GM13977 (cell line): ENCODE measurements at places on chromosomes 16 and 17.

DNA sequence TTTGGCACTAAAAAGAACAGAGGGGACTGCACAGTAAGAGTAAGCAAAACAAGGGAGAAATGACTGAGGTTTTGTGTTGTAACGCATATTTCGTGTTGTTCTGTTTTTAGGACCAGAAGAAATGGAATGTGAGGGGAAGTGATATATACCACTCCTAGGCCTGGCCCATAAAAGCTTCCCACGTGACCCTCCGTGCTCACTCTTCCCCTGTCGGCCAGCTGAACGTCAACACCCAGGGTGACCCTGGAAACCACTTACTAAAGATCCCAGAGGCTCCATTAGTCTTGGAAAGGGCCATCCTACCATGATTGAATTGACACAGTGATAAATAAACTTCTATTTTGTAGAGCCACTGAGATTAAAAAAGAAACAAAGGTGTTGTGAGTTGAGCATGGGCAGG is 79.8 kb downstream of the HELZ start:
- no peak for DNase-seq

DNA sequence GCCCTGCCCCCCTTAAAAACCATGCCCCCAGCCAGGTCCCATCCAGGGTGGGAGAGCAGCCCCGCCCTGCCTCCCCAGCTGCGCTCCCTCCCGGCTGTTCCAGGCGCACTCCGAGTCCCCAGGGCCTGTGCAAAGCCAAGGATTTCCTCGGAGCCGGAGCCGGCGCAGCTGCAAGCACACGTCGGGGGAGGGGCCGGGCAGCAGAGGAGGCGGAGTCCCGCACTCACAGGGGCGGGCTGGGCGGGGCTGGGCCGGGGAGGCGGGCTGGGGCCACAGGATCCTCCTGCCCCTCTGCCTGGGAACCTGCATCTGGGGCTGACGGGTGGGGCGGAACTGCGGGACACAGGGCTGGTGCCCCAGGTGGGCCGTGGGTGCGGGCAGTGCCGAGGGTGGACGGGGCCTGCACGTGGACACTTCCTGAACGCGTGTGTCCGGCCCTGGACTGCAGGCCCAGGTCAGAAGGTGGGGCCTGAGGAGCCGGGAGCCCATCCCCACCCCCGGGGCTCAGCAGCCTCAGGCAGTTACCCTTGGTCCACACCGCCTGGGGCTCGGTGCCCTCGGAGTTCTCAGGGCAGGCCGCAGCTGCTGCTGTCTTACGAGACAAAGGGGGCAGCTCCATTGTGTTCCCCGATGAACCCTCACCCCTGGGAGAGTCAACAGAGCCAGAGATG is 24.0 kb upstream of the SSTR5 start:
- no peak for DNase-seq

DNA sequence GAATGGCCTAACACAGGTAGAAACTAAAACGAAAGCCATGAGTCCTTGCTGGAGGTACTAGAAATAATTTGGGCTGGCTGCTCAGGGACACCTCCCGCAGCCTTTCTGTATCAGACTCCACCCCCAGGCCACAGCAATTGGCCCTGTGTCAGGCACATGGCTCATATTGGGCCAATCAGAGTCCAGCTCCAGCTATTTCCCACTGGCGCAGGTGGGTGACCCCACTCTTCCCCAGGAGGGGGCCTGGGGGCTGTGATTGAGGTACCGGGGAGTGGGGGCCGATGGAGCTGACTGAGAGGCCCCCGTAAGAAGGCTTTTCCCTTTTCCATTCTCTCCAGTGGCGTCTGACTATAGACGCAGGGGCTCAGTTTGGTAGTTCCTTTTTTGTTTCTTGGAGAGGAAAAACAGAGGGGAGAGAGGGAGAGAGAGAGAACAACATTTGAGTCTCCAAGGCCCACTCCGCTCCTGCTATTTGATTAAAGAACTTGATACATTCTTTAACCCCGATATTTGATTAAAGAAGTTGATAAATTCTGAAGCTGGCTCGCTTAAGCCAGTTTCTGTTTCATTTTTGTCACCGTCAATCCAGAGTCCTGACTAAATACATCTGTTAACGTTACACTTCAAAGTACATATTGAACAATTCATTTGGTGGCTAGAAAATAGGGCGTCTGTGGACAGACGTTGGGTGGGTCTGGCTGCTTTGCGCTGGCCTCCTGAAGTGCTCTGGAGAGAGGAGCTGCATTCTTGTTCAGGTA is 26.3 kb downstream of the FOXL1 start:
- DNase-seq: peak; percentile 52

GRCh38 chr17:499951-500461 is 147.4 kb upstream of the RPH3AL start:
- no peak for DNase-seq

DNA sequence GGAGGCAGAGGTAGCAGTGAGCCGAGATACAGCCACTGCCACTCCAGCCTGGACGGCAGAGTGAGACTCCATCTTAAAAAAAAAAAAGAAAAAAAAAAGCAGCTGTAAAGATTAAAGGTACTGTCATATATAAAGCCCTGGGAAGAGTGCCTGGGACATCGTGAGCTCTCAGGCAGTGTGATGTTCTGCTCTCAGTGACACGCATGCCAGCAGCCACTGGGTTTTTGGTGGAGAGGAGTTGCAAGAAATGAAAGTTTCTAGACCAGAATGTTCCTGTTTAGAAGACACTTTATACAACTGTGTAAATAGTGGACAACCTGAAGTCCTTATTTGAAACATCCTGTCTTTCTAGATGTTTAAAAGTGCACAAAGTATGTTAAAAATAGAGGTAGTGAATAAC is 213.2 kb downstream of the IRF8 start:
- DNase-seq: no peak

GRCh38 chr16:70395345-70395901 is 43.5 kb downstream of the ST3GAL2 start:
- DNase-seq: peak; percentile 78

DNA sequence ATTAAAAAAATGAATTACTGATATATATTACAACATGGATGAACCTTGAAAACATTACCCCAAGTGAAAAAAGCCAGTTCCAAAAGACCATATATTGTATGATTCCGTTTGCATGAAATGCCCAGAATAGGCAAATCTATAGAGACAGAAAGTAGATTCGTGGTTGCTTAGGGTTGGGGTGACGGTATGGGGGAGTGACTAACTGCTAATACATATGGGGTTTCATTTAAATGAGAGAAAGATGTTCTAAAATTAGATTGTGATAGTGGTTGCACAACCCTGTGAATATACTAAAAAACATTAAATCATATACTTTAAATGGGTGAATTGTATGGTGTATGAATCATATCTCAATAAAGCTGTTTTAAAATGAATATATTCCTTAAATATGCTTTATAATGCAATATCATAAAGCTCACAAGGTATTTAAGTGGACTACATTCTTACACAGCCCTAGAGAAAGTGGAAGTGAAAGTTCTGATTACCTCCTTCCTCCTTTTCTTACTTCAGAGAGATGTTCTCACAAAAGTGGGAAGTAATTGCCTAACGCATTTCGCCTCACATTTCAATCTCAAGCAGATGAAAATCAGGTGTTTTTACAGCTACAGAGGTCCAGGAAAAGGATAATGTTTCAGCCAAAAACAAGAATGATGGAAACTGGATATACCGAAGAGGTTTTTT is 142.7 kb upstream of the GNAO1 start:
- peak; percentile 32 for DNase-seq

- DNase-seq: no peak
Observed at GRCh38 chr16:9900576-9900975, 281.7 kb downstream of the GRIN2A start.

GRCh38 chr17:70582777-70583176 is 413.4 kb downstream of the KCNJ2 start:
- DNase-seq: no peak

GRCh38 chr16:30866031-30866430 is 27.8 kb downstream of the BCL7C start:
- DNase-seq: no peak

DNA sequence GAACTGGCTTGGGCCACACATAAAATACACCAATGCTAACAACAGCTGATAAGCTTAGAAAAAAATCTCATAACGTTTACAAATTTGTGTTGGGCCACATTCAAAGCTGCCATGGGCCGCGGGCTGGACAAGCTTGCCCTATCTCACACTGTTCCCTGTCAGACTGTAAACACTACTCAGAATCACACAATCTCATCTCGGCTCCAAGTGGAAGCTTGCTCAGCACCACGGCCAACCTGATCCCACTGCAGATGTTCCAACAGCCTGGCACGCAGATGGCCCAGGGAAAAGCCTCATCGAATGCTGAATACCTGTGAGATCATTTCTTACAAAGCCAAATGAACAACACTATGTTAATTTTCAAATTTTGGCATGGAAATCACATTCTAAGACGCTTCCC is 125.8 kb downstream of the ANKRD11 start:
- no peak for DNase-seq

GRCh38 chr16:19636436-19637267 is 81.1 kb downstream of the VPS35L start:
- DNase-seq: no peak

GRCh38 chr16:24966031-24966430 is 49.1 kb downstream of the ARHGAP17 start:
- DNase-seq: no peak

DNA sequence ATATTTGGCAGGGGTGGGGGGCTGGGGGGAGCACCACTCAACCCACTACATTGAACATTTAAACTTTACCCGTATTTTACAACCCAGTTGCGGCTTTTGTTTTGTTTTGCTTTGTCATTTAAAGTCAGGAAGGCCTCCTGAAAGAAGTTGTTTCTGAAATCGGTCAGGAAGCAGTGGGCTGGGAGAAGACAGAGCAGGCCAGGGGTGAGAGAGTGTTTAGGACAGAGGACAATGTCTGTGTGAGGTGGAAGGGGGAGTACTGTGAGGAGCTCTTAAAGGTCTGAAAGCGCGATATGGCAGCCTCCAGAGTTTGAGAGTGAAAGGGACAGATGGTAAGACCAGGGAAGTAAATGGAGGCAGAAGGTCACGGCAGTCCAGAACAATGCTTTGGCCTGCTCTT is 6.1 kb upstream of the WFIKKN2 start:
- peak; percentile 36 for DNase-seq

DNA sequence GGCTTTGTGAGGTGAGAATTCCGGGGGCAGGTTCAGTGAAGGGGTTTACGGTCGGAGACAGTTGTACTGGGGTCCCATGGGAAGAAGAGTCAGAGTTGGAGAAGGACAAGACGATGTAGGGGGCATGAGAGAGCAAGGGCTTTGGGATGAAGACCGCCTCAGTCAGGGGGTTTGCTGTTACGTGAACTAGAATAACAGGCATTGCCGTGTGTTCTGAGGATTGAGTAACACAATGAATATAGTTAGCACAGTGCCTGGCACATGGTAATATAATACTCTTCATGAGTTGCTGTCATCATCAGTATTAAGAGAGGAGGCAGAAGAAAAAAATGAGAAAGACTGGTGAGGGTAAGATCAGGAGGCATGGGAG is 577 bp downstream of the ZNF646 start:
- no peak for DNase-seq

- DNase-seq: no peak
Observed at GRCh38 chr17:7715936-7716886, 1.3 kb upstream of the DNAH2 start.

DNA sequence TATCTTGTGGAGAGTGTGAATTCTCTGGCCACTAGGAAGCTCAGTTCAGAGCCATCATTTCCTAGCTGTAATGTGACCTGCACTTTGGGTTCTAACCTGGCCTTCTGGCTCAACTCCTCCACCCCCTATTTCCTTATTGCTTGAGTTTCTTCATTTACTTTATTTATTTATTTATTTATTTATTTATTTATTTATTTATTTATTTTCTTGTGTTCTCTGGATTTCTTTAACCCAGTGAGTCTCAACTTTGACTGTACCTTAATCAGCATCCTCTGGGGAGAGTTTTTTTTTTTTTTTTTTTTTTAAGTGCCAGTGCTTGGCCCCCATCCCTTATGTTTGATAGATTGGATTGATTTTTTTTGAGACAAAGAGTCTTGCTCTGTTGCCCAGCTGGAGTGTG is 18.1 kb downstream of the EPN2 start:
- no peak for DNase-seq

- DNase-seq: no peak
Observed at GRCh38 chr16:396199-396598, 800 bp upstream of the NME4 start.

DNA sequence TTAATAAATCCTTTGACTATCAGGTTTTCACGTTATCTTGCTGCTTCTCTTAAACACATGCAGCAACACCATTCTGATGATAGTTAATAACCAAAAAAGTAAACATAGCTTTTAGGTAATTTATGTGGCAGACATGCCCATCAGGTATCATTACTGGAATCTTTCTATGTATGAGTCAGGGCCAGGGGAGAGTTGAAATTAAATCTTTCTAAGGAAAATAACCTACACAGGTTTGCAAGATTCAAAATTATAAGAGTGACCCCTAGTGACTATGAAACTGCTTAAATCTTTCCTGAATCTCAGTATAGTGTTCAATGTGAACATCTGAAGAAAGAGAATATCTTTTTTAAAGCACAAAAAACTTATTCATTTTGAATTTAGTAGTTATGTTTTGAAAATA is 666.6 kb downstream of the CDH11 start:
- DNase-seq: no peak

DNA sequence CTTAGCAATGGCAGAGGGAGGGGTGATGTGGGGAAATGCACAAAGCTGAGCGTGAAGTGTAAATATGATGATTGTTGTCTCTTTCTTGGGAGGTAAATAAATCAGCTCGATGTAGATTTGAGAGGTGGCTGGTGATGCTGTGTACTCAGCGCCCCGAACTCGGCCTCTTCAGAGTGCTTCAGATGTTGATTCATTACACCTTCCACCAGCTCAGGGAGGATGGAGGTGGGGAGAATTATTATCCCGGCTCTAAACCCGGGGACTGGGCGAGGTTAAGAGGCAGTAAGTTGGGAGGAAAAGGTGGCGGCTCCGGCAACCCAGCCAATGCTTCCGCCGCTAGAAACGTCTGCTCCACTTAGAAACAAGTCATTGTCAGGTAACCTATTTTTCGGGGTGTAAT is 86.5 kb downstream of the RPA1 start:
- DNase-seq: no peak

GRCh38 chr17:28327709-28328108 is 7.6 kb downstream of the IFT20 start:
- no peak for DNase-seq
